ENCODE measurements at places on chromosomes 12 and 14. TPM values are rescaled to one million over a fixed set of nuclear protein-coding genes. Genes with fewer than 3 reads are reported as not detected.

DNA sequence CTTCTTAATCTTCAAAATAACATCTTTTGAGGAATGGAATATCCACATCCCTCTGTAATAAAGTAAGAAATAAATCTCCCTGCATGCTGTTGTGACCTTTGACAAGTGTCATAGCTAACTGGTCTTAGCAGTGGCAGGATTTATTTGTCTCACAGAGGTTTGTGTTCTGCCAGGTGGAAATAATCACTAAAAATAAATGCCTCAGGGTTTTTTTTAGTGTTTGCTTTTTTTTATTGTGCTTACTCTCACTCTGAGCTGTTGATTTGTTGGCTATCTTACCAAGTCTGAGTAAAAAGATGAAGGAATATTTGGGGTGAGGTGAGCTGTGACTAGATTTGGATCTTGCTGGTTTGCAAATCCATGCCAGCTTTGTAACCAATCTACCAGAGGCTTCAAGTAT is 285.4 kb downstream of the ALG10B start:
- H3K36me3 ChIP-seq = no peaks in the 10 kb centered on the region
- DNase-seq = no peak
- no peaks in the 10 kb centered on the region for H3K27me3 ChIP-seq
- no peaks in the 10 kb centered on the region for H3K4me1 ChIP-seq
- H3K4me3 ChIP-seq = no peak overlapping the region

The BIN2 gene
- total RNA-seq = 6.0 TPM

DNA sequence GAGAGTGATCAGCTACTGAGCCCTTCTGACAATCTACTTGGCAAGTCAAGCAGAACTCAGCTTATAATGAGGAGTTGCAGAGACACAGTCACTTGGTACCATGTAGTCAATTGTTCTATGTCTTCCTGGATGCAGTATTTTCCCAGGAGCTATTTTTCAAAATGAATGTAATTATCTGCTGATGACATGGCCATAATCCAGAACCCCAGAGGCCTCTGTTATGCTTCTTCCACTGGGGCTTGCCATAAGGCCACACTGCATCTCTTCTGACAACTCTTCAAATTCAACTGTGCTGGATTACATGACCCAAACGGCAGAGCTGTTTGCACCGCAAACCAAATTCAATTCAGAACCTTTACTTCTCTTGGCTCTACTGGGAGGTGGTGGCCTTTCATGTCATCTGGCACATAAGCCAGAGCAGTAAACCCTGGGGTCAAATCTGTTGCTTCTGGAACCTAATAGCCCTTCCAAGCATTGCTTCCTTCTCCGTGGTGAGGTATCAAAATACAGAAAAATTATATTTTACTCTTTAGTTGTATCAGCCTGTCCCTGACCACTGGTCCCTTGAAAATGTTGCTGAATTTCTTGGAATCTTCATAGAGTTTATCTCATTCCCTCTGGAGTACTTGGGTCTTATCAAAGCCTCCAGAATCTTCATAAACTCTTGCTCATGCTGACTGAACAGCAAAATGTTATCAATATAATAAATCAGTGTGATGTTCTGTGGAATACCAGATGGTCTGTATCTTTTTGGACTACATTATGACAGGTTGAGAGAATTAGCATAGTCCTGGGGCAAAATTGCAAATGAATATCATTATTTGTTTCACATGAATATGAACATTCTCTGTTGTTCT is 79.4 kb upstream of the DCN start:
- no peak overlapping the region for H3K4me3 ChIP-seq
- no peak overlapping the region for H3K27ac ChIP-seq
- H3K4me1 ChIP-seq = no peaks in the 10 kb centered on the region
- H3K27me3 ChIP-seq = peaks cover 2% of the 10 kb centered on the region
- DNase-seq = no peak
- H3K36me3 ChIP-seq = no peaks in the 10 kb centered on the region

The SLC17A8 gene
- 0.08 TPM for total RNA-seq

DNA sequence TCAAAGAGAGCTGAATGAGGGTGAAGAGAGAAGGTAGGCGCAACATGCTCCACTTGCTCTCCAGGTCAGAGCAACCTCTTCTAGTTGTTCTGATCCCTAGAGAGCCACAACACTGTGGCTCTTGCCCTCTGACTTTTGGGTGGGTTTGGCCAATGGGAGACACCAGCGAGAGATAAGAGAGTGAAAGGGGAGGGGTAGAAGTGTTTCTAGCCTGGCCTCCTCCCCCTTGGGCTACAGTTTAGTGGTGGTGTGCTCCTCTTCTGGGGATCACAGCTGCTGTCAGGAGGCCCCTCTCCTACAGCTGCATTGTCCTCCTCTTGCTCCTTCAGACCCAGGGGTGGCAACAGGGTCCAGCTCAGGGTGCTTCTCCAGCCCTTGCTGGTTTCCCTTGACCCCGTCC is 454.8 kb downstream of the FUT8 start:
- DNase-seq = no peak
- H3K27me3 ChIP-seq = peaks cover 3% of the 10 kb centered on the region
- H3K4me3 ChIP-seq = no peak overlapping the region
- H3K36me3 ChIP-seq = no peaks in the 10 kb centered on the region

The LRRC74A gene
- total RNA-seq = not detected

DNA sequence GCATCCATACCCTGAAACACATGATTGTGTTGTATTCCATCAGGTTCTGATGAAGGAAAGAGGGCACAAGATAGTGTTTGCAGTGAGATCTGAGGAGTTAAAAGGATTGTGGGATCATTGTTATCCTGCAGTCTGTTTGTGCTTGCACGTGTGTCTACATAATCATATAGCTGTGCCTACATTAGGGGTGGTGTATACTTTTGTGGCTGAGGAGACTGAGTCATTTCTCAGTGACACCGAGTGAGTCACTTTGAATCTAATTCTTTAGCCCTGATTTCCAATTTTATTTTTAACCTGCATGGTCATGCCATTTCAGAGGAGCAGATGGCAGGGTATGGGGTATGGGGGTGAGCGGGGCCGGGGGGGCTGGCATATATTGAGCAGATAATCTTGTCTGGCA is 133.2 kb downstream of the ANO4 start:
- H3K4me3 ChIP-seq = no peak overlapping the region
- no peaks in the 10 kb centered on the region for H3K4me1 ChIP-seq
- no peak overlapping the region for H3K27ac ChIP-seq
- H3K27me3 ChIP-seq = no peaks in the 10 kb centered on the region

DNA sequence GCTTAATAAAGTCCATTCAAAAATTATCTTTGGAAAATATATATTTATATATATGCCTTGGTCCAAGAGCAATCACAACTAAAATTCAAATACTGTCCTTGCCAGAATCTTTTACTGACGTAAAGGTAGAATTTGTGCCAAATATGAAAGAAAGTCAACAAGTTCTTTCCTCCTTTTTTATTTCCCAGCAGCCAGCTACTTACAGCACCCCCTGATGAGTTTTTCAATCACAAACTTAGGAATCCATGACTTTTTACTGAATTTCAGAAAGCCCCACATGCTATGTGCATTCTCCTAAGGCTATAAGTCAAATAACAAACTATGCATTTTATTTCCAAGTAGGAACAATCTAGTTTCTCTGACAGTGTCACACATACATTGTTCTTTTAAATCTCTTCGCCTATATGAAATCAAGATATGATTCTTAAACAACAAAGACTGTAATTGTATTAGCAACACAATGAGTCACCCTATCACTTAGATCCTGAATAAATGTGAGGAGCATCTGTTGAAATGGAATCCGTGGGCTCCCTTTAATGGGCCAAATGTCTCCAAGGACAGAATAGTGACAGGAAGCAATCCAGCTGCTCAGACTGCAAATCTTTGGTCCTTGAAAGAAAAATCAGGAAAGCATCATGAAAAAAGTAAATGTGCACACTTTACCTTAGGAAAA is 271.4 kb downstream of the DUSP6 start:
- H3K36me3 ChIP-seq = no peaks in the 10 kb centered on the region
- no peak overlapping the region for H3K4me3 ChIP-seq
- DNase-seq = no peak
- no peaks in the 10 kb centered on the region for H3K27me3 ChIP-seq
